Stromal cell of bone marrow (primary cell): ENCODE measurements at places on chromosomes 7 and 10.

- DNase-seq, result no peak
These were observed 50.4 kb downstream of the GLCCI1 start for GRCh38 chr7:8018961-8019360.

DNA sequence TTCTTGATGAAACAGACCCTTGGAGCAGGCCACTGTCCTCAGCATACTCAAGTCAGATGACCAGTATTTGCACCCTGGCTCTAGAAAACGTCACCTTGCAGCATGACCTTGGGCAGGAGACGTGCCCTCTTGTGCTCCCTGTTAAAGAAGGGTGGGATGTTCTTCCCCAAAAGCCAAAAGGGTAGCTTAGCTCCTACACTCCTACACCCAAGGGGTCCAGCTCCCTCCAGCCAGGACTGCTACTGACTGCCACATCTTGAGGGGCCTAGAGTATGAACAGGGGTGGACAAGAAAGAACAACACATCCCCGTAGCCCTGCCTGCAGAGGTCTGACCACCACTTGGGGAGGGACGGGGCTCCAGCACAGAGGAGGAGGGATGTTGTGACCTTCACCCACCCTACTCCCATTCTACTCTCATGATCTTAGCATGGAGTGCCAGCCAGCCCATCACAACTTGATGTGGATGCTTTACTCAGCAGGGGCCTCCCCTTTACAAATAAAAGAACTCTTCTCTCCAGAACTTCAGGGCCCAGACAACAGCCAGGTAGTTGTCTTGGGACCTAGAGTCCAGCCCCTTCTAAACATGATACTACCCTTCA is 165.3 kb upstream of the ZMIZ1 start:
- no peak for DNase-seq

DNA sequence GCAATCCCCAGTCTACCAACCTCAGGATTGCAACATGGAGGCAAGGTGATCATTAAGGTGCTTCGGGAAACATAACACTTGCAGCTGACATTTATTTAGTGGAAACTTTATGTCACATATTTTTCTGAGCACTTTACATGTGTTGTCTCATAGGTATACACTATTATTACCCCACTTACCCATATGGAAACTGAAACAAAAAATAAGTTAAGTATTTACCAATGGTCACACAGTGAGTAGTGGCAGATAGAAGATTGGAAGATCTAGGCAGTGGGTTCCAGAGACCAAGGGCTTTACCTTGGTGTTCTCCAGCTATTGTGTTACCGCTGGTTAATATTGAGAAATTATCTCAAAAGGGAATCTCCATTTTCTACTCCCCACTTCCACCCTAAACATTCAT is 1279.1 kb upstream of the SORCS1 start:
- DNase-seq, result no peak

DNA sequence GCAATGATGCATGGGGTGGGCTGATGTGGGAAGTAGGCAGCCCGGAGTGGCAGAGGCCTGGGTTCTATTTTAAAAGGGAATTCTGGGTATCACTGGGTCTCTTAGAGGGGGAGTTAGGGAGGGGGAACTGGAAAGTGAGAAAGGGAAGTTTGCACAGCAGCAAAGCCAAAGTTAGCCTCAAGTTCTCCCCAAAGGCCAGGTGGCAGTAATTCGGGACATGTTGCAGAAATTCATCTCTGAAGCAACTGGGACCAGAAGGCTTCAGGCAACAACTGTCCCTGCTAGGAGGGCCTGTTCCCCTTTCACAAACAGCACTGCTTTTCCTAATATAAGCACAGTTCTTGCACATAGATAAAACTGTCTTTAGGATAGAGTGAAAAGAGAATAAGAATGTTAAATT is 67.4 kb downstream of the NOD1 start:
- DNase-seq, result no peak

GRCh38 chr7:158443688-158444483 is 143.7 kb downstream of the PTPRN2 start:
- DNase-seq, result no peak

- DNase-seq, result no peak
These were observed 130.9 kb upstream of the MKLN1 start for GRCh38 chr7:131196803-131197202.

GRCh38 chr10:43160046-43160920 is 22.0 kb downstream of the CSGALNACT2 start:
- no peak for DNase-seq
